ENCODE measurements at places on chromosomes 12 and 14. TPM values are rescaled to one million over a fixed set of nuclear protein-coding genes. Genes with fewer than 3 reads are reported as not detected.

RFX4 gene
- total RNA-seq = not detected

ARL1 gene
- total RNA-seq = 126 TPM

ETV6 gene
- total RNA-seq = 9.4 TPM

TAS2R14 gene
- total RNA-seq = 3.9 TPM
